Activated CD4-positive, alpha-beta T cell treated with anti-CD3 and anti-CD28 coated beads, Interleukin-2, amount 10 ng/mL, durations not matched to agents 24 days and 14 days (primary cell): ENCODE measurements at places on chromosomes 2 and 18. TPM values are rescaled to one million over a fixed set of nuclear protein-coding genes. Genes with fewer than 3 reads are reported as not detected.

- DNase-seq, result no peak
Measured at GRCh38 chr2:176490061-176490861, 221.0 kb downstream of the MTX2 start.

- peak; percentile 79 for DNase-seq
Measured at GRCh38 chr2:233061591-233062450, 1.7 kb downstream of the INPP5D start.

- peak; percentile 64 for DNase-seq
Measured at GRCh38 chr2:172554352-172555271, 1.3 kb upstream of the PDK1 start.

GRCh38 chr2:147924647-147925046 is 79.8 kb downstream of the ACVR2A start:
- DNase-seq, result no peak

DNA sequence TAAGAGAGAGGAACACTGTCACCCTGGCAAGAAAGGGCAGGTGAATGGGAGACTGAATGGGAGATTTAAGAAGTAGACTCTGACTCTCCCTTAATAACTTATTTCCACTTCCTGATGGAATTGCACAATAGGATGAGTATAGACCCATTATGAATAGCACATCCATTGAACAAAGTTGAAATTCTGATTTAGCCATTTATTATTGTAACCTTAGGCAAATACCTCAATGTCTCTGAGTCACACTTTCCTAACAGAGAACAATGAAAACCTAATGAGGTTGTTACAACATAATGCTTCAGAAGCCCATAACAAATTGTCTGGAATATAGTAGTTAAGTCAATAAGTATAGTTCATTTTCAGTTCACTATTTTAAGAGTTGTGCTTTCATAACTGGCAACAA is 78.9 kb downstream of the NRXN1 start:
- no peak for DNase-seq

DNA sequence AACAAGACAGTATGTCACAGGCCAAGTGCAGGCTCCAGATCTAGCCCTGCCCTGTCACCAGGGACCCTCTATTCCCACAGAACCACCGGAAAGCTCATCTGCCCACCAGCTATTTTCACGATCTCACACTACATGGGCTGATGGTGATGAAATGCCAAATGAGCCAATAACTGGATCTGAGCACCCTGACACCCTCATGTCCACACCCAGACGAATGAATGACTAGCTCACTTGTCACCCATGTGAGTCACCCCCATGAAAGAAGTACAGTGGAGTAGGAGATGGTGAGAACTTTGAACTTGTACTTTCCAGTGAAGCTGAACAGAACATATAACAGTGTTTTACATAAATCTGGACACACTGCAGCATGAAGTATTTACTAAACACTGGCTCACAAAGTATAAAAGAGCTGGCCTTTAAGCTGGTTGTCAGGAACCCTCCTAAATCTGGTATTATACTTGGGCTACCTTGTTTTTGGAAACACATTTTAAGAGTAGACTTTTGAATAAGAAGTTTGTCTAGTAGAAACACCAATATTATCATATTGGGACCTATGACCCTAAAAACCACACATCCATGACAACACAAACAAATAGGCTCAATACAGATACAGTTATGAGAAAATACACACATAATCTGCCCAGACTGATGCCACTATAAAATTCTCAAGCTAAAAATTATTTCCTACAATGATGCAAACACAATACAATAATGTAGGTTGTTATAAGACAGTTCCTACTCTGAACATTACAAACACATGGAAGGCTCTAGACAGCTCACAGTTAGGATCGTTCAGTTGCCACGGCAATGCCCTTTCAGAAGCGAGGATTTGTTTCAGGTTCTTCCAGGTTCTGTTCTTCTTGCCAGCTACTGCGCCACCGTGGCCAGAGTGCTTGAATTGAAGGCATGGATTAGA is 19.0 kb downstream of the INO80C start:
- no peak for DNase-seq

GRCh38 chr2:226943862-226944620 is 108.2 kb downstream of the RHBDD1 start:
- no peak for DNase-seq

CYBRD1 gene
- 4.7 and 5.1 TPM in 2 replicates for total RNA-seq

UGT1A7 gene
- not detected in 2 replicates for total RNA-seq

DNA sequence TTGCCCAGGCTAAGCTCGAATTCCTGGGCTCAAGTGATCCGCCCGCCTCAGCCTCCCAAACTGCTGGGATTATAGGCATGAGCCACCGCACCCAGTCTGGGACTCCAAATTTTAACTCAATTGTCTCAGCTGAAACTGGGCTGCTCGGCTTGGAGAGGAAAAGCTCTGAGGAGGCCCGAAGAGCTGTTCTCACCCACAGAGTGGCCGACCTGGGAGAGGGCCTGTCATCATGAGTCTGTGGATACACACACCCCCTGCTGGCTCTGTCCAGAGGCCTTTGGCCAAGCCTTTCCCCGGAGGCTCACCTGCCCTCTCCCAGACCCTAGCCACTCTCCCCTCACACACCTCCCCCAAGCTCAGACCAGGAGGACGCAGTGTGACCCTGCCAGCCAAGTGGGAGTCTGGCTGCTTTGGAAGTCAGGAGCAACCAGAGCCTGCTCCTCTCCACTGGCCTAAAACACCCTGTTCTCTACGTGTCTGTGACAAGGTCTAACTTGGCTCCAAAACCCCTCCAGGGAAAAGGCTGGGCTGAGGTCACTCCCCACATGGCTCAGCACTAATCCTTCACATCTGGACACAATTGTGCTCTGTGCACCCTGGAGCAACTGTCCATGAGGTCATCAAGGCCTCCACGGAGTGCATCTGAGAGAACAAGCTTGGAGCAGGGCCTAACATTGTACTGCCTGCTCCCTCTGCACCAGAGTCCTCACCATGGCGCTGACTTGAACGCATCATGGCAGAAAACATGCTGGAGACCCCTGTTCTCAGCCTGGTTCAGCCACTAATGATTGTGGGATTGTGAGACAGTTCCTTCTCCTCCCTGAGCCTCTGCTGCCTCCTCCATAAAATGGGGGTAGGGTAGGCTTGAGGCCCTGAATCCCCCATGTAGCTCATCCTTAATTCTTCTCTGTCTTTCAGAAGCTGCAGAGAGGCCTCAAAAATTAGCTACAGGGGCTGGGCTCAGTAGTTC is 49.9 kb upstream of the RAB6C start:
- DNase-seq, result no peak

DNA sequence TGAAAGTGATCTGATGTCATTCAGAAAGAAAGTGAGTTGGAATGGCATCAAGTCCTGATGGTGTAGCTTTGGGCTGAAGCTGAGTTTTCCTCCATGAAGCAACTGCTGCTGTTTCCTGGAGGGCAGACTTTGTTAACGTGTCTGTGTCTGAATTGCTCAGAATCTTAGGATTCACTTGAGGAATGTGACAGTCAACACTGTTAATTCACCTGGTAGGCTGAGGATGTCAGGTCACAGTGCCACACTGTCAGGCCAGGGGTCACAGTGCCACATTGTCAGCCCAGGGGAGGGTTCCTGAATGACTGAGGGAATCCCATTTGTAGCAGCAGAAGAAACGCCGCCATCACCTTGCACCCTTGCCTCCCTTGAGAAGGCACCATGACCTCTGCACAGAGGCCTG is 39.4 kb downstream of the LYPD6B start:
- DNase-seq, result no peak

LYPD6B gene
- total RNA-seq, result not detected in 2 replicates

GRCh38 chr2:217795067-217795466 is 207.7 kb downstream of the TNS1 start:
- DNase-seq, result no peak

- no peak for DNase-seq
Measured at GRCh38 chr18:31447530-31448191, at the start of gene DSG3. Gene DSG3 (plus strand): TSS chr18:31447741. CDS start chr18:31447878, 137 bp downstream.

RAX gene
- total RNA-seq, result not detected in 2 replicates
